RWPE2 (cell line): ENCODE measurements at places on chromosomes 6 and 20.

- DNase-seq: no peak
Measured at GRCh38 chr20:36152261-36152660, 2.3 kb upstream of the EPB41L1 start.

- peak; percentile 95 for DNase-seq
Measured at GRCh38 chr6:84764332-84765049, at the start of gene TBX18. TSS of gene TBX18 (minus strand) at chr6:84764598. CDS start at chr6:84764181, 417 bp downstream.

DNA sequence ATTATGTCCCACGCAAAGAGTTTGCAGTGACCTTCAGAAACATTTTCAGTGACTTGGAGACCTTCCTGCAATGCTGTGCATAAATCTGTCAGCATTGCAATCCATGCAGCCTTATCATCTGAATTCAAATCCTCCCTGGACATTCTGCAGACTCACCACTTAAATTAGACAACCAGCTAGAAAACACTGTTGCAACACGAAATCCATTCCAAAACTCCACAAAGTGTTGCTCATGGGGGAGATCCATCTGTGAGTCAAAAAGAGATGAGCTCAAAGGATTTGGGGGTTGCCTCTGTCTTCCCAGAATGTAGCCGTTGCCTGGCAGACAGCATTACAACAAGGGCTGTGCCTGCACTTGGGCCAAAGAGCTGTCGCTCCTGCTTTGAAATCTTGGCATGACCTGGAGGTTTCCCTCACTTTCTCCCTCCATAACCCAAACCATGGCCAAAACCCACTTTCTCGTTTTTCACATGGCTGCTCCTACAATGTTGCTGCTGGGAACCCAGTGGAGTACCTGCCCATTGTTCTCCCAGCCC lies 163.5 kb upstream of the CDYL start:
- DNase-seq: no peak

DNA sequence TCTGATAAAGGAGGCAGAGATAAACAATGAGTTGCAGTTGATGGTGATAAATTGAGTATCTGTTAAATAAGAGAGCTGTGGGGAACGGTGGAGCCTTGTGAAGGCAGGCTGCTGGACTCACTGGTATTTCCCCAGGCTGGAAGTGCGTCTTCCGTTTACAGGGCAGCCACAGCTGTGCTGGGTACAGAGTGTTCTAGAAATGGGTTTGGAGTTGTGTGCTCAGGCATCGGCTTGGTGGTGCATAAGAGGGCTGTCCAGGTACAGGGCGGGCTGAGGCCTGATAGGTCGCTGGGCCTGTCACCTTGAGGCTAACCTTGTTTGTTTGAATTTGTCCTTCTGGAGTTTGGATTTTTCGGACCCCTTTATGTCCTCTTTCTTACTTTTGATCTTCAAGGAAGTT lies 39.3 kb downstream of the ARID1B start:
- DNase-seq: no peak

GRCh38 chr6:125974214-125974866 lies 12.0 kb upstream of the TRMT11 start:
- DNase-seq: no peak

DNA sequence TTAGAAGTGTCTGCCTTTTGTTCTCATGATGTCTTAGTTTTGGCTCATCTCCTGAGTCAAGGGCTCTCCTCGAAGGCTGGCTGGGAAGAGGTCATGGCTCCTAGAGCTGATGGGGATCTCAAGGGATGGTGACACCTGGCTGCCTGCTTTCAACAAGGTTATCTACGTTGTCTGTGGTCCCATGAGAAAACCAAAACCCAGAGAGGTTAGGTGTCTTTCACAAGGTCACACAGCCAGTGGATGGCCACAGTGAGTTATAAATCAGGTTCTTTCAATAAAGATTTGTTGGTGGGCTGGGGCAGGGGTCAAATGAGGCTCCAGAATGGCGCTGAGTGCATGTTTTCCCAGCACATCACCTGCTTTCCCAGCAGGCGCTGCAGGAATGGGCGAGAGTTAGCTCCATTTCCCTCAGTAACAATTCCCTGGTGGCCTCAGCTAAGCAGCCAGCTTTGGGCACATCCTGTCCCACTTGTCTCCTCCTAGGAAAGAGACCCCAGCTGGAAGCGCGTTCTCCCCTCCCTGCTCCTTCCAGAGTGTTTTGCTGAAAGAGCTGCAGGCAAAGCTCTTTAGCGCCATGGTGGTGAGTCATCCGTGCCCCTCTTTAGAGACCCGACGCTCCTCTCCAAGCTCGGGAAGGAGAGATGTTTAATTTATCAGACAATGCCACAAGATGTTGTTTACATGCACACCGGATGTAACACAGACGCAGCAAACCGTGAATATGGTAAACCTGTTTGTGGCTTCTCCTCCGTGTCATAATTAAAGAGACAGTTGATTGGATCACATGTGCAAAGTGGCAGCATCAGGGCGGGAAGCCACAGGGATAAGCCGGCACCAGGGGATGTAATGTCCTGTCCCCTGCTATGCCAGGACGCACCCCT lies 109.7 kb downstream of the LRFN2 start:
- no peak for DNase-seq

- DNase-seq: peak; percentile 83
Measured at GRCh38 chr20:341682-342081, 5.2 kb upstream of the NRSN2 start.

GRCh38 chr20:57450419-57450818 lies 59.2 kb downstream of the RBM38 start:
- peak; percentile 77 for DNase-seq

- DNase-seq: no peak
Measured at GRCh38 chr6:139977887-139978332, 603.5 kb upstream of the CITED2 start.

GRCh38 chr6:162873537-162873936 lies 145.8 kb downstream of the PACRG start:
- no peak for DNase-seq

GRCh38 chr20:51633430-51633829 lies 90.9 kb upstream of the NFATC2 start:
- DNase-seq: no peak

GRCh38 chr20:25368976-25369375 lies 21.7 kb downstream of the ABHD12 start:
- DNase-seq: no peak

- DNase-seq: no peak
Measured at GRCh38 chr6:44668976-44669934, 281.7 kb downstream of the CDC5L start.

DNA sequence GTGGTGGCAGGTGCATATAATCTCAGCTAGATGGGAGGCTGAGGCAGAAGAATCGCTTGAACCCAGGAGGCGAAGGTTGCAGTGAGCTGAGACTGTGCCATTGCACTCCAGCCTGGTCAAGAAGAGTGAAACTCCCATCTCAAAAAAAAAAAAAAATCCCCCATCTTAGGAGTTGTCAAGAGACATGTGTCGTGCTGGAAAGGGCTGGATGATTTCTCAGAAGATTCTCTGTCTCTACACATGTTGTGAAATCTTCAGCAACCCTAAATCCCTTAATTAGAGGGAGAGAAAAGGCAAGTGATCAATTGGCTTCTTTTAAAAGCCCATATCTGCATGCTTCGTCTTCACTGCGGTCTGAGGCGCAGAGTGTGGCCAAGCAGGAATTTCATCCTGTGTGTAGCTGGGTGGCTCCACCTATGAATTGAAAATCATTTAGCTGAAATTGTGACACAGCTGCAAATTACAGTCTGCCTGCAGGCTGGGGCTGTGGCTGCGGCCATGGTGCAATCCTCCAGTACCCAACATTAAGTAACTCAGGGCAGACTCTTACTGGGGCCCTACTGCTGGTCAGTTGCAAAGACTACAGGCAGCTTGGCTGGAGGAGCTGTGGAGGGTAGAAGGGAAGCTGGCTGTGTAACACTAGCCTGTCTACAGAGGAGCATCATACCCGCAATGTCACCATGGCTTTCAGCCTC lies 3.2 kb upstream of the TGM3 start:
- no peak for DNase-seq

DNA sequence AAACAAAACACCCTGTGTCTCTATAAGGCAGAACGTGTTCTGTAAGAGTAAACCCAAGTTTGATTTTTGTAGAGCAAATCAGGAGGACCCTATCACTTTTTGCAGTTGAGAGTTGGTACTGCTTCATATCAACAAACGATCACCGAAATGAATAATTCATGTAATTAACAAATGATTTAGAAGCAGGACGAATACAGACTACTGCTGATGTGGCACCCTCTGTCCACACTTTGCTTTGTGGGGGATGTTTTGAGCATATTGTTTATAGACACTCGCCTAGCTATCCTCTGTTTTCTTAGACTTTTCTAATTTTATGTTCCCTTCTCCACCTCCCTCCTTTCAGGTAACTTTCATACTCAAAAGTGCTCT lies 1.5 kb downstream of the CD2AP start:
- no peak for DNase-seq

GRCh38 chr6:132961122-132961521 lies 146.8 kb downstream of the RPS12 start:
- DNase-seq: no peak

DNA sequence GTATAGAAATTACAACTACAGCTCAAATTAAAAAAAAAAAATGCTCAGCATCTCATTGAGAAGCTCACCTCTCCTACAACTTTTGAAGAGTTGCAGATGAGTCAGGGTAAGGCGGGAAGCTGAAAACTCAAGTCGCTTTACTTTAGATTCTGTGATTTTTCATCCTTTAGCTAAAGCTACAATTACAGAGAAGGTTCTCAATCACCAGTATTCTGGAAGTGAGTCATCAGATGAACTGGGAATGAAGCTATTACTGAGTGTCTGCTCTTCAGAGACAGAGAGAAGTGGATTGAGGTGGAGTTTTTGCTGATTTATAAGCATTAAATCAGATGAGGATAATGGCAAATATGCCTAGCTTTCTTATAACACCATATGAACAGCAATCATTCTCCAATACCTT lies 91.9 kb downstream of the TFAP2A start:
- no peak for DNase-seq

DNA sequence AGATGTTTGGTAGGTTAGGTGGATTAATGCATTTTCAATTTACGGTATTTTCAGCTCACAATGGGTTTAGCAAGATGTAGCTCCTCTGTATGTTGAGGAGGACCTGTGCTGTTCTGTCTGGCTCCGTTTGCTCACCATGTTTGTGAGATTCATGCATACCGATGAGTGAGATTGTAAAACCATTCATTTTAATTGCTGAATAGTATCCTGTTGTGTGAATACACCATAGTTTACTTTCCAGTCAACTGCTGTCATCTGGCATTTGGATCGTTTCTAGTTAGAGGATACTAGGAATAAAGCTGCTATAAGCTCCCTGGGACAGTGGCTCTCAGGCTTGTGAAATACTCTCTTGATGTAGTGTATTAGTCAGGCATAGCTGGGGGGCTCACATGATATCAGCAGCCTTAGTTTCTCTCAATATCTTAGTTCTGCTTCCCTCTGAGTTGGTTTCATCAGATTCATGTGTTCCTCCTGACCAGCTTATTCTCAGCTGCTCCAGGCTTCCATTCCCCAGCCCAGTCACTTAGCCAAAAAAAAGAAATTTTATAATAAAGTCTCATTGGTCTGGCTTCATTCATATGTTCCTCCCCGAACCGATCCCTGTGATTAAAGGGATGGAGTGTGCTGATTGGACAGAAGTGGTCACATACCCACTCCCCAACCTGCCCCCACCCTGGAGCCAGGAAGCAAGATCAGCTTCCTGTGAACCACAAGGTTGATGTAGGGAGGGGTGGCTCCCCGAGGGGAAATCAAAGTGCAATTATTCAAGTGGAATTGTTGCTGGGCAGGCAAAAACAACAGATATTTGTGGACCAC lies 10.9 kb upstream of the B4GALT5 start:
- DNase-seq: no peak

GRCh38 chr6:155188707-155189496 lies 74.9 kb upstream of the CLDN20 start:
- DNase-seq: no peak

DNA sequence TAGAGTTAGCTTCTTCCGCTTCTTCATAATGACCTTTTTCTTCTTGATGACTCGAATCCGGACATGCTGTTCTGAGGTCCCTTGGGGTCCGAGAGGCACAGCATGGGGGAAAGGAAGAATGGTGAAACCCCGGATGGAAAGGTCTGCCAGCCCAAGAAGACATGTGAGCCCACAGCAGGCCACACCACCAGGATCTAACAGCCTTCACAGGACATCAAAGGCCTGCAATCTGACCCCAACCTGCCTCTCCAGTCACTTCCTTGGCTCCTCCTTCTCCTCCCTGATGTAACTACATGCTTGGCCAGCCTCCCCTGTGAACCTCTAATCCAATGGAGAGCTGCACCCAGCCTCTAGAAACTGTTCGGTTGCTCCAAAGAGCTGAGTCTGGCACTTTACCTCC lies 1.6 kb downstream of the CPXM1 start:
- DNase-seq: no peak

- no peak for DNase-seq
Measured at GRCh38 chr6:3926150-3926482, 76.9 kb downstream of the FAM50B start.

DNA sequence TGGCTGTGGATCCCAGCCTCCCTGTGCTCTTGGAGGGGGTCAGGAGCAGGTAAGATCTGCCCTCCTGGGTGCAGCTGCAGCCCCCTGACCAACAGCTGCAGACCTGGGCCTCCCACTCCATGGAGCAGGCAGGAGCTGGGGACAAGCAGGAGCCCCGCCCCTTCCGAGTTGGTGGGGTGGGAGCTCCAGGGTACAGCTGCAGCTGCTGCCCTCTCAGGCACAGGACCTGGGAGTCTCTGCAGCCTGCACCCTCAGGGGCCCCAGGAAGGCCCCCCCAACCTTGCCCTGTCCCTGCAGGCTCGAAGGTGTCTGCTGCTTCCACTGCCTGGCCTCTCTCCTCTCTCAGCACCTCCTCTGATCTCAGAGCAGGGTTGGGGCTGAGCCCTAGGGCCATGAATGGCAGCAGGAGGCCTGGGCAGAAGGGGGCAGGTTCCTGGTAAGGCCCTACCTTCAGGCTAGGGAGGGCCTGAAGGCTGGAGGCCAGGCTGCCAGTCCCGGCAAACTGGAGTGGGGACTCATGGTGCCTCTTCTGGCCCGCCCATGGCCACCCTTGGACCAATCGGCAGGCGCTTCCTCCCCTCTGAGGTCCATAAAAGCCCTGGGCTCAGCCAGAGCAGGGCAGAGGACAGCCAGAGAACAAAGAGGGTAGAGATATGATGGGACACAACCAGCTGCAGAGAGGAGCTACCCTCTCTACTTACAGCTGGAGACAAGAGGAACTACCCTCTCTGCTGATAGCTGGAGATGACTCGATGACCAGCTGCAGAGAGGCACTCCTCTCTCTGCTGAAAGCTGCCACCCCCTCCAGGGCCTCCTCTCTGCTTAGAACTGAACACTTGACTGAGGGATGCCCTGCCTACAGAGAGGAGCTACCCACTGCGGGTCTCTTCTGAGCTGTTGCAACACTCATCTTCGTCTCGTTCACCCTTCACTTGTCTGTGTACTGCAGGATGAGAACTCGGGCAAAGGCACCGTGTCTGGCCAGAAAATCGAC lies 7.8 kb upstream of the PACSIN1 start:
- no peak for DNase-seq

GRCh38 chr6:84260196-84260595 lies 32.8 kb upstream of the CEP162 start:
- DNase-seq: no peak

DNA sequence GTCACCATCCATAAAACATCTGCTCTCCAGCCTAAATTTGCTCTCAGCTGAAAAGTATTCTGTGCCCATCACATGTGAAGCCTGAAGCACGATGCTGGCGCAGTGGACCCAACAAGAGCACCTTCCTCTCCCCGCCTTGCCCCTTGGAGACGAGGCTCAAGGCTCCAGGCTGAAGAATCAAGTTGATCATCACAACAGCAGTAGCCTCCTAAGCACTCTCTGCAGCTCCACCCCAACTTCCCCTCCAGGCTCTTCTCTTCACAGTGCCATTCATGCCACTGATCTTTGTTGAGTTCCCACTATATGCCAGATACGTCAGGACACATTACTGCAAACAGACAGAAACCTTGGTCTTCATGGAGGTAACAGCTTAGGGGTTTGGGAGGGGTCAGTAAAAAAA lies 41.6 kb upstream of the ZNF217 start:
- peak; percentile 58 for DNase-seq

GRCh38 chr6:28865401-28866204 lies 58.2 kb downstream of the TRIM27 start:
- DNase-seq: peak; percentile 72
